ENCODE measurements at places on chromosomes 4 and X. TPM values are rescaled to one million over a fixed set of nuclear protein-coding genes. Genes with fewer than 3 reads are reported as not detected.

DNA sequence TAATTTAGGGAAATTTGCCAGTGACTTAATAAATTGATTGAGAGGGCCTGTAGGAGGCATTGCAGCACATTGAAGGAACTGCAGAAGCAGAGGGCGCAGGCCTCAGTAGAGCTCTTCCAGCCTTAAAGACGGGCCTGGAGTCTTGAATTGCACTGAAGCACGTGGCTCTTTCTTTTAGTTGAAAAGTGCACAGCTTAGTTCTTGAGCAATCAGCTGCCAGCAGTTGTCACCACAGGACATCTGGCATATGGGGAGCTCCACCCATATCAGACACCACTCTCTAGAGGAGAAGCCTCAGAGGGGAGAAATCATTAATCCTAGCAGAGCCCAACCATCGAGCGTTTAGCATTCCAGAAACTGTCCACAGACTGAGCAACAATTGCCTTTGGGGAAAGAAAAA, 16.0 kb upstream of the FGF16 start:
- no peak for DNase-seq

GRCh38 chr4:88458104-88458740, 1.3 kb downstream of the HERC5 start:
- DNase-seq: no peak

- DNase-seq: no peak
These were observed 105.6 kb upstream of the AP1S2 start for GRCh38 chrX:15960237-15960636.

GRCh38 chr4:160299608-160300007, 1196.7 kb downstream of the RAPGEF2 start:
- DNase-seq: no peak

Gene NXT2
- polyA plus RNA-seq: 23.2 TPM

Gene HERC5
- polyA plus RNA-seq: 5.6 TPM

DNA sequence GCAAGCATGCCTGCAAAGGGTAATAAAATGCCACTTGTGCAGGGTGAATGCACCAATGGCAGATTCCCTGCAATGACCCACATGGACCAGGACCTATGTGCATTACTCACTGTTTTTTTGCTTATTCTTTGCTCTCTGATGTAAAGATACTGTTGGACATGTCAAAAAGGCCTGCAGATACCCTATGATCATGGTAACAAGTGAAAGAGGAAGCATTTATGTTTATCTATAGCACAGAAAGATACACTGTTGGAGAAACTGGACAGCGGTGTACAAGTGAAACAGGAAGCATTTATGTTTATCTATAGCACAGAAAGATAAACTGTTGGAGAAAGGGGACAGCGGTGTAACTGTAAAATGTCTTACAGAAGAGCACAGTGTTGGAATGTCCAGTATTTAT, 127.5 kb downstream of the PAPSS1 start:
- DNase-seq: no peak

Gene FAM9C
- 0.16 TPM for polyA plus RNA-seq

DNA sequence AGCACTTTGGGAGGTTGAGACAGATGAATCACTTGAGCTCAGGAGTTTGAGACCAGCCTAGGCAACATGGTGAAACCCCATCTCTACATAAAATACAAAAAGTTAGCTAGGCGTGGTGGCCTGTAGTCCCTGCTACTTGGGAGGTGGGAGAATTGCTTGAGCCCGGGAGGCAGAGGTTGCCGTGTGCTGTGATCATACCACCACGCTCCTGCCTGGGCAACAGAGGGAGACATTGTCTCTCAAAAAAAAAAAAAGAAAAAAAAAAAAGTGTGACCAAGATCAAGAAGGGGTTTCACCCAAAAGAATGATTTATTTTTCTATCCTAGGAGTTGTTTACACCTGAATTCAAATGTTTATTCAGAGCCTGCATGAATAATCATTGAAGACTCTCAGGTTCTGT, 572.4 kb upstream of the GALNT7 start:
- DNase-seq: no peak

Gene LDB2
- polyA plus RNA-seq: 109 TPM
